SK-MEL-5 (cell line): ENCODE measurements at places on chromosomes 7 and 10.

GRCh38 chr10:78524941-78525340, 491.3 kb downstream of the RPS24 start:
- no peak for DNase-seq

DNA sequence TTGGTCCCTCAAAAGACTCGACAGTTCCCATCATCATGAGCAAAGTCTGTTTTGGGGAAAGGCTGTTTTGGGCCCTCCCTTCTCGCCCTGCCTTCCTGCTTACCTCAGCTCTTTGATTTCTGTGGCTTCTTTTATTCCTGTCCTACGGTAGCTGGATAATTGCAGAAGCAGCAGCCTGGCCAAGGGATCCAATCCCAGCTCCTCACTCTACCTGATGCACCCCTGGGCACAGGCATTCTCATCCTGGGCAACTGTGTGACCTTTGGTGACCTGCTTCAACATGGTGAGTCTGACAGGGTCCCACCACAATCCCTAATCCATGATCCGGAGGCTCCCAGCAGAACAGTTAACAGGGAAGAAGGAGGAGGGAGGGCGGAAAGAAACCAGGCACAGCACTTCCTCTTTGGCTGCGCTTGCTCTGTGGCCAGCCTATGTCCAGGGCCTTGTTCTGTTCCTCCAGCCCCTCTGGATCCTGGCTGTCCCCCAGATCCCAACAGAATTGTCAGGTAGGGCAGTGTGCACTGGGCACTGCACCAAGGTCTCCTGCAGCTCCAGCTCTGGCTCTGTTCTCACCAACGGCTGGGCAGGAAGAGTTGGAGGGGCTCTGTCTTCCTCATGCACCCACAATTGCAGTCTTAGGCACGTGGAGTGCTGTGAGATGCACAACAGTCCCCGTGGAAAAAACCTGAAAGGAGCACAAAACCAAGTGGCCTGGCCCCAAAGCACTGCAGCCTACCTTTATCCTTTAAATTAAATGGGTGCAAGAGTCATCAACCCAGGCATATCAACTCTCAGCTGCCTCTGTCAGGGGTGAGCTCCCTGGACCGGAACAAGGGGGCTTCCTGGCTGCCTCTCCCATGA, 144.4 kb downstream of the PTPN20 start:
- DNase-seq = no peak

DNA sequence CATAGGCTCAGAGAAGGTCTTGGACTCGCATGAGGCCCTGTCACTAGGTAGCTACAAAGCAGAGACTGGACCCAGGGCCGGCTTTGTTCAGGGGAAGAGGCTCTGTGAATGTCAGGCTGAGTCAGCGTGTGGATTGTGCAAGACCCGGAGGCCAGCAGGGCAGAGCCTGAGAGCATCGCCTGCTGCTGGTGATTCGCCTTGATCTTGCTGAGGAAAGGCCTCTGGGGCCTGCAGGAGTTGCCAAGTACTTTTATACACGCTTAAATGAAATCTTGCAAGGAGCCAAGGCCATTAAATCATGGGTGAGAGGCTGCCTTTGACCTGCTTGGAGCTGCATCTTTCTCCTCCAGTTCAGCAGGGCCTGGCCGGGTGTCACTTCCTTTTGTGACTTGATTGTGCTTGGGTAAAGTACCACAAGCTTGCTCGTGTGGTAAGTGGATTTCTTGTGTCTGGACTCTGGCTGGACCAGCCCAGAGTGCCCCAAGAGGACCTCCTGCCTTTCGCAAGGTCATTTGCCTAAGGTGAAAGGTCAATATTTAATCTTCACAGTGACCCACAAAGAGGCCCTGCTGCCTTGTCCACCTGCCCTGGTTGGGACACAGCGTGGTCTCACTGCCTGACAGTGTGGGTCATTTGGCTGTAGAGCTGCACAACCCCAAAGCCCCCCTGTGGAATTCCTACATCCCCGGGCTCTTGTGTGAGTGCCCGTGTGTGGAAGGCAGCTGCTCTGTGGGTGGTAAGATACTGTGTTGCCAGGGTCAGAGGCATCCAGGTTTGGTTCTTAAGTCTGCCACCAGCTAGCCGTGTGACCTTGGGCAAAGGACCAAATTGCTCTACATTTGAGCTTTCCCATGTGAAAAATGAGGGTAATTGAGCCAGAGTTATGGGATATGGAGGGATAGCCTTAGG, 38.6 kb upstream of the SH2D4B start:
- DNase-seq = peak; percentile 82

GRCh38 chr7:50202052-50202555, 102.4 kb upstream of the IKZF1 start:
- DNase-seq = no peak

DNA sequence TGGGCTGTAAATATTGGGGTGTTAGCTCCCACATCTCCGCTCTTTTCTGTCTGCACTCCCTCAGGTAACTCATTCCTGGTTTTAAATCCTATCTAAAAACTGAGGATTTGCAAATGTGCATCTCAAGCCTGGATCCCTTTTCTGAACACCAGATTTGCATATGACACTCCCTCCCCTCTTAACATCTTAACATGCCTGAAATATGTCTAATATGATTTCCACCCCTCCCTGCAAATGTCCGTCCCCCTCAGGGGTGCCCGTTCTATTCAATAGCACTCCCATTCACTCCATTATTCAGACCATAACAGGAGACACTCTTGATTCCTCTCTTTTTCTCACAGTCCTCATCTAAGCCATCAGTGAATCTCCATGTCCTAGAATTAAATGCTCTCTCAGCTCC, 8.3 kb upstream of the CALD1 start:
- DNase-seq = no peak

GRCh38 chr7:99308461-99309074, 17.1 kb upstream of the ARPC1A start:
- no peak for DNase-seq

- DNase-seq = no peak
Observed at GRCh38 chr10:92740762-92741161, 51.0 kb downstream of the HHEX start.

- peak; percentile 8 for DNase-seq
Observed at GRCh38 chr10:78115135-78115853, 81.6 kb downstream of the RPS24 start.

GRCh38 chr10:30417301-30417700, 16.7 kb upstream of the MAP3K8 start:
- DNase-seq = no peak

GRCh38 chr10:33047655-33048054, 89.6 kb upstream of the ITGB1 start:
- no peak for DNase-seq

GRCh38 chr7:103636153-103636552, 190.1 kb upstream of the SLC26A5 start:
- DNase-seq = no peak

GRCh38 chr10:51643734-51644133, 55.7 kb downstream of the CSTF2T start:
- DNase-seq = no peak

- no peak for DNase-seq
Observed at GRCh38 chr10:106498675-106499074, 665.8 kb downstream of the SORCS1 start.

DNA sequence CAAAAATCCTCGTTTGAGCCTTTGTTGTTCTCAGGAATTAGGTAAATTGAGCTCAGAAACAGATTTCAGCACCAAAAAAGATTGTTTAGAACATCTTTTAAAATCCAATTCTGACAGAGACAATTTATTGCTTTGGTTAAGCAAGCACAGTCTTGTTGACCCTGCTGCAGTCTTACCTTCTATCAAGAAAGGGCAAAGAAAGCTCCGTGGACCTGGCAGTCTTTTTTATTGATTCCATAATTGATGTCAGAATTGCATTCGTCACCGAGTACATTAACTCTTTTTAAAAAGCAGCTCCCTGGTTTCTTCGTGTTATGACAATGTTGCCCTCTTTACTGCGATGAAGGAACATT, 334.8 kb downstream of the FGFR2 start:
- DNase-seq = no peak

DNA sequence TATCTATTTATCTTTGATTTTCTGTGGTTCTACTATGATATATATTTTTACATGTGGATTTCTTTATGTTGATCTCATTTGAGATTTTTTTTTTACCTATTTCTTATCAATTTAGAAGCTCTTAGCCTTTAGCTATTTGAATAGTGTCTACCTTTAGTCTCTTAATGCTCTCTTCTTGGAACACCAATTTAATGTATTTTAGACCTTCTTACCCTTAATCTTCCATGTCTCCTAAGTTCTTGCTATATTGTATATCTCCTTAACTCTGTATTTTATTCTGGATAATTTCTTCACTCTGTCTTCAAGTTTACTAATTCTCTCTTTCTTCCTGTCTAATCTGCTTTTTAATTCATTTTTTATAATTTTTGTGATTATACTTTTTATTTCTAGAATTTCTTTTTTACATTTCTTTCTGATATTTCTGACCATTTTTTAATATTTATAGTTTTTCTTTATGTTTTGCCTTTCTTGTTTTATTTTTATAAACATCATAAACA, 27.3 kb downstream of the CSTF2T start:
- no peak for DNase-seq

DNA sequence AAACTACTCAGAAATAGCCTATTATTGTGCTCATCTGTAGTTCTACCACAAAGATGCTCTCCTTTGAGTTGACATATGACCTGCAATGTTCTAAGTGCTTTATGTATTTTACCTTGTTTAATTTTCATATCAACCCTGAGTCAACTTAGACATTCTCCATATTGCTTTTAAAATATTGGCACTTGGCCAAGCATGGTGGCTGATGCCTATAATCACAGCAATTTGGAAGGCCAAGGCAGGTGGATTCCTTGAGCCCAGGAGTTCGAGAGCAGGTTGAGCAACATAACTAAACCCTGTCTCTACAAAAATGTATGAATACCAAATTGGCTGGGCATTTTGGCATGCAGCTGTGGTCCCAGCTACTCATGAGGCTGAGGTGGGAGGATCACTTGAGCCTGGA, 50.6 kb downstream of the PRKG1 start:
- DNase-seq = no peak

- no peak for DNase-seq
Observed at GRCh38 chr10:102444851-102445250, 6.5 kb downstream of the C10orf95 start.

GRCh38 chr7:151248346-151249033, at the start of gene SMARCD3:
Gene SMARCD3, minus strand, starts transcription at chr7:151248694. Its CDS starts 132 bp downstream, at chr7:151248562.
- peak; percentile 54 for DNase-seq

DNA sequence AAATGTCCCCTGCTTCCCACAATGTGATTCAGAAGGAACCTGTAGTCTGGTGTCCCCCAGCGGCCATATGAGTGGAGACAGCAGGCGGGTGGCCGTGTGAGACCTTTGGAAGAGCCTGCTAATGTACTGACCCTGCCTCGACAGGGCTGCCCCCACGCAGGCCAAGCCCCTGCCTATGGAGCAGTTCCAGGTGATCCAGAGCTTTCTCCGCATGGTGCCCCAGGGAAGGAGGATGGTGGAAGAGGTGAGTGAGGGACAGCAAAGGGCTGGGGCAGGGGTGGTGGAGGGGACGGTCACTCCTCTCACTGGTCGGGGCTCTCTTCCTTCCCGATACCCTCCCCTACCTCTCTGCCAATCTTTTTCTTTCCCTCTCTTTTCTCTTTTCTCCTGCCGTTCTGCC, 55.7 kb downstream of the PALD1 start:
- DNase-seq = no peak

GRCh38 chr10:98074315-98074911, 44.0 kb upstream of the CRTAC1 start:
- no peak for DNase-seq

- no peak for DNase-seq
Observed at GRCh38 chr10:86064931-86065662, 301.5 kb downstream of the GRID1 start.

DNA sequence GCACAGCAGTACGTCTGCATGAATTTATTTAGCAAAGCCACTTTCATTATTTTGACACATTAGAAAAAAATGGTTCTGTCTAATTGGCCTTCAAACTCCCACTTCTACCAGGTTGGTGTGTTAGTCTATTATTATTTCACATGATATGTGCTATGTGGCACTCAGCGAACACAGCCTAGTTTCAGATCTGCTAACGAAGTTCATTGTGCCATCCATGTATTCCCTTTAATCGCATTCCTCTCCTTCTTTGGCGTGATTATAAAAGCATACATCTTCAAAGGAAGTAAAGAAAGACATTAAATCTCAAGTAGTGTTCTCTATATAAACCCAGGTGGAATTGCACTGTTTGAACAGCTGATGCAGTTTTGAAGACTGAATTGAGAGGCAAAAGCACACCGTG, 96.4 kb upstream of the CACNA2D1 start:
- DNase-seq = no peak

GRCh38 chr10:128792426-128793140, 666.4 kb upstream of the MKI67 start:
- no peak for DNase-seq

DNA sequence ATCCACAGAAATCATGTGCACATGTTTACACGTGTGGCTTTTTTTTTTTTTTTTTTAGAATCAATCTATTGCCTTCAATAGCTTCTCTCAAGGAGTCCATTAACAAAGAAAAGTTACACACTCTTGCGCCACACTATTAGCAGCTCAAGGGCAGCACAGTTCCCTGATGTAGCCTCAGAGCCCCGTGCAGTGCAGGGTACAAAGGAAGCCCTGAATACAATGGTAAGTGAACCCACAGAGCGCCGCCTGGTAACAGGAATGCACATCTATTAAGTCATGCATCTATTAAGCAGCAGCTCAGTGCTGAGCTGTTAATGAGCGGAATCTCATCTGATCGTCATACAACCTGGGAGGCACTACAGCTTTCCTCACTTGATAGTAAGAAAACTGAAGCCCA, 113.7 kb upstream of the PDLIM1 start:
- no peak for DNase-seq

GRCh38 chr7:116041615-116042014, 11.1 kb upstream of the TFEC start:
- DNase-seq = no peak

DNA sequence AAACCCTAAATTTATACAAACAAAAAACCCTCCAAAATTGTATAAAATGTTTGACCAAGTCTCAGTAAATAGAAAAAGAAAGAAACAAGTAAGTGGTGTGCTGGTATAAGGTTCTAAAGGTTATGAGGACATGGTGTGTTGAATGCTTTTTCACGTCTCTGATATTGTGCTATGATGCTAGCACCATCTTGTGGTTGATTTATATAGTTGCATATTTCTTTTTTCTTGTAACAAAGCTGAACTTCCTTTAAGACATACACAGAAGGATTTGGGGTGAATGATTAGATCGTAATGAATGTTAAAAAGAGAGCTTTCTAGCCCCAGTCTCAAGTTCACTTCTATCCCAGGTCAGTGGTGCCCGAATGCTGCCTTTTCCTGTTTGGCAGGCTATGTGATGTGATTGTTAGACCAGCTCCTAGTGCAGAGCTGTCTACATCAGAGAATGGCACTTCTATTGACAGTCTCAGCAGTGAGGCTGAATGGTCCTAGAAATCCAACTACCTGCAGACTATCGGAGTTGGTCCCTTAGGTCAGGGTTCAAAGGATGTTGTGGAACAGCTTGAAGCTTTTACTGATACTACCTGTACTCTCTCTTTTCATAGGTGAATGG, 25.0 kb downstream of the VTI1A start:
- DNase-seq = peak; percentile 69
